ENCODE measurements at places on chromosomes 7 and 10.

- peak; percentile 7 for DNase-seq
Measured at GRCh38 chr10:79487296-79488194, 24.8 kb upstream of the EIF5AL1 start.

DNA sequence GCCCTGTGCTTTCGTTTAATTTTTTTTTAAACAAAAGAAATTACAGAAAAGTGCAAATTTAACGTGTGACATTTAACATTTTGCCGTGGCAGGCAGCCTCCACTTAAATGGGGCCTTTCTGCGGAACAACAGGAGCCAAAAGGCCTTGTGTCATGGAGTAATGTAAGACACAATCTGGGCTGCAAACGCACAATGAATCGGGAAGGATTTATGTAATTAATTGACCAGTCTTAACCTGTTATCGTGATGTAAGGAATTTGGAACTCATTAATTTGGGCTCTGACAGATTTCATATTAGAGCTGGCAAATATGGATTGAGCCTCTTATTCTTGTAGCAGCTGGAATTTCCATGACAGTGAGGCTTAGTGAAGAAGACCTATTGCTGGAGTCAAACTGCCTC, 86.4 kb downstream of the SNX10 start:
- no peak for DNase-seq

- no peak for DNase-seq
Measured at GRCh38 chr7:40147371-40148246, 12.8 kb downstream of the SUGCT start.

DNA sequence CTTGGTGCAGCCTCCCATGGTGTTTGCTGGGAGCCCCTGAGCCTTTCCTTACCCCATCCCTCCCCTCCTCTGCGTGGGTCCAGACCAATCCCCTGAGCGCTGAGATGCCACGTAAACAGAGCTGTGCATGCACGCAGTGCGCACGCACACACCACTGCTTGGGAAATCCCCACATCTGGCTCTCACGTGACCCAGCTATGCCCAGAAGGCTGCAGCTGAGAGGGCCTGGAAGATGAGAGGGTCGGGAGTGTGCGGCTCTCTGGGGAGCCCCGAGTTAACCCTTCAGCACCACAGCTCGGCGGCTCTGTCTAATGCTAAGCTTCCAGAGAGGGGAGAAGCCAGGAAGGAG, 177.2 kb downstream of the SH3PXD2A start:
- DNase-seq = peak; percentile 85

Measured in T-helper 9 cell (primary cell).